ENCODE measurements at places on chromosomes 4 and X. TPM values are rescaled to one million over a fixed set of nuclear protein-coding genes. Genes with fewer than 3 reads are reported as not detected.

DNA sequence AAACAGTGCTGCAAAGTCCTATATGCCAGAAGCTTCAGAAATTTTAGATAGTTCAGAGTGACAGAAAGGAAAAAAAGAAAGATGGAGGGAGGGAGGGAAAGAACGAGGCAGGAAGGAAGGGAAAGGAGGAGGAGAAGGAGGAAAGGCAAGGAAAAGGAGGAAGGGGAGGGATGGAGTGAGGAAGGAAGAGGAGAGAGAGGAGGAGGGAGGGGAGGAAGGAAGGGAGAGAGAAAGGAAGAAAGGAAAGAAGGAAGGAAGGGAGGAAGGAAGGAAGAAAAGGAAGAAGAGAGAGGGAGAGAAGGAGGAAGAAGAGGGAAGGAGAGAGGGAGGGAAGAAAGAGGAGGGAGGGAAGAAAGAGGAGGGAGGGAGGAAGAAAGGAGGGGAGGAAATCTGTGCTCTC lies 42.4 kb upstream of the FHL1 start:
- no peak for DNase-seq

DNA sequence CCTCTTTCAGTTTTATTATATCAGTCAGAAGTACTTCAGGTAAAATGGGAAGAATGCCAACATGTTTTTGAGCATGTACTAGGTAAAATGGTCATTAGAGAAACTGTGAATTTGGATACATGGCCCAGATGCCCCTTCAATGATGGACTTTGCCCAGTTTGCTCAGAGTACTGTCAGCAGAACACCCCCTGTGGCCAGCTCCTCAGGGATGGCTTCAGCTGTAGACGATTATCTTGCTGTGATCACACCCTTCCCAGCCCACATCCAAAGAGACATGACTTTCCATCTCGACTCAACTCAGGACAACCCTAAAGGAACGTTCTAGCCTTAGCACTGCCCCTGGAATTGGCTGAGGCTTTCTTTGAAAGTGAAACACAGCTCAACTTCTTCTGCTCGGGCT lies 439.1 kb downstream of the PACRGL start:
- DNase-seq, result no peak

GRCh38 chrX:78092296-78092695 lies 11.8 kb upstream of the PGK1 start:
- peak; percentile 37 for DNase-seq

The STATH gene
- total RNA-seq, result not detected

- DNase-seq, result no peak
Measured at GRCh38 chrX:68695206-68695845, 47.9 kb downstream of the STARD8 start.

The DRP2 gene
- 0.24 TPM for total RNA-seq

The BANK1 gene
- 0.44 TPM for total RNA-seq

DNA sequence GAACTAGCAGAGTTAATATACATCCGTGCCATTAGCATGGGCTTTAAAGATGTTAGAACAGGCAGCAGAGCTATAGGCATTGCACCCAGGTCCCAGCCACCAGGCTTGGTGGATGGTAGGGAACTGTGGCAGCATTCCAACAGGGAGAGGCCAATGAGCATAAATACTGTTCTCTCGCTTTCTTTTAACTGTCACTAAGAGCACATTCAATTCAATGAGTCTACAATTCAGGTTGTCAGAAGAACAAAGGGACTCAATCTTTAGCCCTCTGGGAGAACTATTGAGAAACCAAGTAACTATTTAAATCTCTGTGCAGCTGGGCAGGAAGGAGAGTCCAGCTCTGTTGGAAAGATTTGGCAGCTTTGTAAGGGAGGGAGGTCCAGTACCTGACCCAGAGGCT lies 165.6 kb downstream of the CHIC1 start:
- no peak for DNase-seq

DNA sequence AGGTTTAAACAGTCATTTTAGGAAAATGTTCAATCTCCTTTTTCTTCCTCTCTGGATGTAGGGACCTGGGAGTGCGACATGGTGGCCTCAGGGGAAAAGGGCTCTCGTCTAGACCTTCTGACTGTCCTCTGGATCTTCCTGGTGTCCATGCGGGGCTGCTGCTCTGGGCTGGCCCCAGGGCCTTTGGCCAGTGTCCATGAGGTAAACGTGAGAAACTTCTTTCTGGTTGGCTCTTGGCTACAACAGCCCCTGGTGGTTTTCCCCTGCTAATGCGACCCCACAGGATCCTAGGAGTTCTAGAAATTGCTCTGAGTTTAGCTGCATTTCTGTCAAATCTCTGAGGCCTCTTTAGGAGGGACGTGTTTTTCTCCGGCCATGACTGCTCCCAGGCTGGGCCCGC lies 85.7 kb downstream of the MFAP3L start:
- no peak for DNase-seq

DNA sequence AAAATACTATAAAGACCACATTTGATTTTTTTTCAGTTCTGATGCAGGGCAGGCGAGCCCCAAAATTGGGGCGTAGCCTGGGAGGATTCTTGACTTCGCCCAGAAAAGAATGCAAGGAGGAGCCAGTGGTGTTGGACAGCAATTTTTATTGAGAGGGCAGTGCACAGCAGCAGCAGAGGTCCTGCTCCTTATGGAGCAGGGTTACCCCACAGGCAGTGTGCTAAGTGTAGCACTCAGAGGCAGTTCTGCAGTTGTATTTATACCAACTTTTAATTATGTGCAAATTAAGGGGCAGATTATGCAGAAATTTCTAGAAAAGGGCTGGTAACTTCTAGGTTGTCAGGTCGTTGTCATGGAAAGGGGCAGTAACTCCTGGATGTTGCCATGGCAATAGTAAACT lies 69.9 kb downstream of the GASK1B start:
- no peak for DNase-seq

DNA sequence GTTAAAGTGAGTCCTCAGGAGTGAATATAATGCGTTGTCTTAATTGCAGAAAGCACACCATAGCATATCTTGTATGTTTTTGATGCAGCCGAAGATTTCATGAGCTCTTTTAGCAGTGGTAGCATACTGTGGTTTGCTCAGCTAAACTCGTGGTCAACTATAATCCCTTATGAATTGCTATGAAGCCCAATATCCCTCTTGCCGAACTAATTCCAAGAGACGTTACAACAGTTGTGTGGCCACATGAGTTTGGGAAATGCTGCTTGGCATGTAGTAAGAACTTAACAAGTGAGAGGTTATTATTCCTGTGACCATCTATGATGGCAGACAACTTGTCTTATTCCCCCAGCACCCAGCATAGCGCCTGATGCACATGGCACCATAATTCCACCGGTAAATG lies 30.7 kb downstream of the SYAP1 start:
- no peak for DNase-seq

The VCX gene
- total RNA-seq, result 0.23 TPM

GRCh38 chr4:139851639-139852038 lies 186.0 kb downstream of the MGST2 start:
- DNase-seq, result no peak

DNA sequence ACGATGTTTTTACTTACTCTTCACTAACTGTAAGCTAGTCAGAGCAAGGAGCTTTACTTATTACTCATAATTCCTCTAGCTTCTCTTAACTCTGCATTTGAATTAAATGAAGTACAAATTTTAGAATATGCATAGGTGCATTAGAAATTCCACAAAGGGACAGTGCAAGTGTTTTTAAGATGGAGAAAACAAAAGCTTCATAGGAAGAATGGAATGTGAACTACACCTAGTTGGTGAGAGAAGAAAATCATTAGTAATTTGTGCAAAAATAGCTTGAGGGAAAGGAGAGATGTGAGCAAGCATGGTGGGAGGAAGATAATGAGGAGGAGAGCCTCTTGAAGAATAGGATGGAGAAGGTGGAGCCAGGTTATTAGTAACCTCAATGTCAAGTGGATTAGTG lies 77.5 kb upstream of the SMARCA5 start:
- no peak for DNase-seq

- DNase-seq, result peak; percentile 40
Measured at GRCh38 chrX:7242613-7243012, 94.7 kb upstream of the PUDP start.

DNA sequence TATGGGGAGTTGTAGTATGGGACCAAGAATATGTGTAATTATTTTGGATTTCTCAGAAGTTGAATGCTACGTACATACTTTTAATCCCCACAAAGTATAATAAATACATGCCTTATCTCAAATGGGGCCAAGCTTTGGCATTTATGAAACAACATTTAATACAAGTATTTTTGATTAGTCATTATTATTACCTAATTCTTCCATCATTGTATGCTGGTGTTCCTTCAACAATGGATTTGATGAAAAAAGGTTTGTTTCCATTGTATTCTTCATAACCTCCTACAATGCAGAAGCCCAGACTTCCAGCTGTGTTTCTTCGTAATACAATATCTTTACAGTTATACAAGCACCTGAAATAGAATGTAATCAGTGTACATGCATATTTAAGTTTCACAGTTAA lies 83.8 kb downstream of the FIP1L1 start:
- no peak for DNase-seq

DNA sequence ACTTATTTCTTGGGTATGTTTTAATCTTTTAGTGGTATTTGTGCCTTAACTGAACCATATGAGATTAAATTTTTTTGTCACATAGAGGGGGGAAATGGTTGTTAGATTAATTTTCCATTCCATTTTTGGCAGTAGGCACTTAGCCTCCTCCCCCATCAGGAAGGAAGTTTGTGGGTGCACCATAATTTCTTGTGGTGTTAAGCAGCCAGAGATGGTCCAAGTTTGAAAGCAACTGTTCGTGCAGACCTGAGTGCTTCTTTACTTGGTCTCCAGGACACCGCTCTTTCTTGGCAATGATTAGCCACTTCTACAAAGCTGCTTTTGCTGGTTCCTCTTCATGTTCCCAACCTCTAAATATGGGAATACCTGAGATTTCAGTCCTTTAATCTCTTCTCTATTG lies 92.7 kb upstream of the RPL34 start:
- no peak for DNase-seq

Data from GM12878 (cell line).